T-helper 17 cell (primary cell): ENCODE measurements at places on chromosomes 2 and 18. TPM values are rescaled to one million over a fixed set of nuclear protein-coding genes. Genes with fewer than 3 reads are reported as not detected.
A peak's percentile ranks its signal among the peaks of the same experiment; 100 is the strongest.

GRCh38 chr2:199705538-199705937, 145.5 kb downstream of the FTCDNL1 start:
- DNase-seq = no peak
- peaks cover 4% of the 10 kb centered on the region for H3K27me3 ChIP-seq
- H3K27ac ChIP-seq = no peak overlapping the region
- peaks cover 3% of the 10 kb centered on the region for H3K36me3 ChIP-seq
- no peaks in the 10 kb centered on the region for H3K4me1 ChIP-seq

DNA sequence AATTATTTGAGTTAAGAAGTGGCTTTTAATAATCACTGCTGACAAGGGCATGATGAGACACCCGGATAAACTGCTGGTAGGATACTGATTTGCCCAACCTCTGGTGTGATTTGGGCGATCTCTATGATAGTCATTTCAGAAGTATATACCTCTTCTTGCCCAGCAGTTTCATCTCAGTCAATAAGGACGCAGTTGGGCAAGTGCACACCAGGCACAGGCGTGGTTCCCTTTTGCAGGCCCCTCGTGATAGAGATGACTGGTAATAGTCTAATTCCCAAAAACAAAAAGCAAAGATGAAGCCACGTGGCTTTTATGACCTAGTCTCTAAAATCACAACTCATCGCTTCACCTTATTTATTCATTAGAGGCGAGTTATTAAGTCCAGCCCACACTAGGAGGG, 246.4 kb downstream of the PRKCE start:
- H3K36me3 ChIP-seq = peaks cover 2% of the 10 kb centered on the region
- no peak overlapping the region for H3K27ac ChIP-seq
- no peak overlapping the region for H3K4me3 ChIP-seq
- no peak for DNase-seq
- peaks cover 7% of the 10 kb centered on the region for H3K4me1 ChIP-seq

DNA sequence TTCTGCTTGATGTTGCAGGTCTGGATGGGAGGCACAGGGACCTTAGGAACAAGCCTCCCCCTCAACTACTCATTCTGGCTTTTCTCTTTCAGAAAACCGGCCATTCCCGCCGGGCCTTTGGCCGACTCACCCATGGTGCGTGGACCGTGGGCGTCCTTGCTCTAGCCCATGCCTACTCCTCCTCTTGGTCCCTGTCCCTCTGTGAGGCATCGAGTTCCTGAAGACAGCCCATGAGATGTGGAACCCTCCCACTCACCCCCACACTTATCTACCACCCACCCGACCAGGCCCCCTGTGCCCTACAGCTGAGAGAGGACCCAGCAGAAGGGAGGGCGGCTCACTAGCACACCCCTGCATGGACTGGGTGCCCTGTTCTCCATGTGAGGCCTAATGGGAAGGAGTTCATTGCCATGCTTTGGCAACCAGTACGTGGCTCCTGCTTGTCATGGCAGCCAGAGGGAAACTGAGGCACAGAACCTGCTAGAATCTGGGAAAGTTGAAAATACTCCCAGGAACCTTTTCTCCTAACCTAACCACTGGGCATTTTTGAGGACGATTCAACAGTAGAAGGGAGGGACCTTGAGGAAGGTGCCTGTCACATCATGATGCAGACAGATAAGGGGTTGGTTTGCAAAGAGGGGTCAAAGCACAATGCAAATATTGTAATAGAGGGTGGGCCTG, 8.5 kb downstream of the SPEG start:
- no peak for DNase-seq
- peaks cover 5% of the 10 kb centered on the region for H3K27me3 ChIP-seq
- H3K27ac ChIP-seq = peak overlapping the region; percentile 60
- H3K36me3 ChIP-seq = no peaks in the 10 kb centered on the region

DNA sequence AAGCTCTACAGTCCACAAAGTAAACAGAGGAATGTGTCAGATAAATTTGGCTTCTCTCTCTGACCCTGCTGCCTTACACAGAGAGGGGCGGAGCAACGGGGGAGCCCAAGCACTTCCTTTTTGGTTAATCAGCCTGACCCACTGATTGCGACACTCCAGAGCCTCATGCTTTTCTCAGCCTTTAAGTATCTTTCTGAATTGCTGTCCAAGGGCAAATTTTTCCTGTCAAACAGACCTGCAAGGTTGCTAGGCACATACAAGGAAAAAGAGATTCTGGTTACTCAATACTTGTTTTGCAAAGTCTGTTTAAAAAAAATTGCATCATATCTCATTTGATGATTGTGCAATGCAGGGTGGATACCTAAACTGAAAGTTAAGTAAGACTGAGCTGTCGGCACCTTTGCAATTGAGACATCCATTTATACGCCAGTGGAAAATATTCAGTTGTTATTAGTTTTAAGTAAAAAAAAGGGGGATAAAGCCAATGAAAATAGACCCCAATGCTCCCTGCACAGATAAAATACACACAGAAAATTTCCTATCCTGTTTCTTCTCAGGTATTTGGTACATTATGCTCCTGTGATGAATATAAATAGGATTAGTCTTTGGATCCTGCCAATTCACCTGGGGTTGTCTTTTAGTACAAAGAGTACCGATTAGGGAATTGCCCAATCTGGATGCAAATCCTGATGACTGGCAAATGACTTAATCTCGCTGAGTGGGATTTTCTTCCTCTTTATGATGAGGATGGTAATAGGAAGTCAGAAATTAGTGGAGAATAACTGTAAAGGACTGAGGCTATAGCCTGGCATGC, 260.2 kb upstream of the TRIB2 start:
- peak overlapping the region; percentile 84 for H3K4me3 ChIP-seq
- DNase-seq = no peak
- H3K27ac ChIP-seq = peak overlapping the region; percentile 87

DNA sequence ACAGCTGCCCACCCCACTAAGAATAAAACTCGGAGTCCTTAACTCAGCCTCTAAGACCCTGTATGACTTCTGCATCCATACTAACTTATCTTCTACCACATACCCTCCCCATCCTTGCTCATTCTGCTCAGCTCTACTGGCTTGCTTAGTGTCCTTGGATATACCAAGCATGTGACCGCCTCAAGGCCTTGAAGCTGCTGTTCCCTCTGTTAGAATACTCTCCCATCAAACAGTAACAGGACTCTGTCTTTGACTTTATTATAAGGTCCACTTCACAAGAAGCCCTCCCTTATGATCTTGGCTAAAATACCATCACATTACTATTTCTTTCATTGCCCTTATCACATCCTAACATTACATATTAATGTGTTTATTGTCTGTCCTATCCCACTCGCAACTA, 117.3 kb downstream of the DYM start:
- no peaks in the 10 kb centered on the region for H3K27me3 ChIP-seq
- no peak for DNase-seq
- H3K4me1 ChIP-seq = peaks cover 19% of the 10 kb centered on the region
- no peak overlapping the region for H3K27ac ChIP-seq
- peaks cover 7% of the 10 kb centered on the region for H3K36me3 ChIP-seq
- no peak overlapping the region for H3K4me3 ChIP-seq

- peaks cover 5% of the 10 kb centered on the region for H3K27me3 ChIP-seq
- H3K27ac ChIP-seq = no peak within 1 kb of the TSS
- H3K4me1 ChIP-seq = no peaks in the 10 kb centered on the region
- H3K4me3 ChIP-seq = no peak within 1 kb of the TSS
- no peak for DNase-seq
- no peaks in the 10 kb centered on the region for H3K36me3 ChIP-seq
Measured at GRCh38 chr2:165239230-165239629, at the start of gene SCN2A. TSS of gene SCN2A (plus strand) at chr2:165239414. CDS start at chr2:165295824, 56,410 bp downstream.

DNA sequence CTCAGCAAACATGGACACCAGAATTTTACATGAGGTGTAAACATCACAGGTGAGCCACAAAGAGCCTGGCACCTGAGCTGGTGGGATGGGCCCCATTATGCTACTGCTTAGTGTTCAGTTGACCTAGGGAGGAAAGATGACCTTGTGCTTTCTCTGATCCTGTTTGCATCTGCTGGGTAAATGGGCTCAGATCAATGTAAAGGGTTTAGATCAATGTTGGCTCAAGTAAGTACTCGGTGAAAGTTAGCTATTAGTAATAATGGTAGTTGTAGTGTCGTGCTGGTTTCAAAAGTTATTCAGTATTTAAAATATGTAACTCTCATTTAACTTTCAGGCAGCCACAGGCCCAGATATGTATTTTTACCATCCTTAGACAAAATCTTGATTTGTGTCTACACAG, 19.8 kb downstream of the ABHD3 start:
- H3K4me3 ChIP-seq = no peak overlapping the region
- peaks cover 14% of the 10 kb centered on the region for H3K4me1 ChIP-seq
- peaks cover 4% of the 10 kb centered on the region for H3K36me3 ChIP-seq
- peak overlapping the region; percentile 89 for H3K27ac ChIP-seq

DNA sequence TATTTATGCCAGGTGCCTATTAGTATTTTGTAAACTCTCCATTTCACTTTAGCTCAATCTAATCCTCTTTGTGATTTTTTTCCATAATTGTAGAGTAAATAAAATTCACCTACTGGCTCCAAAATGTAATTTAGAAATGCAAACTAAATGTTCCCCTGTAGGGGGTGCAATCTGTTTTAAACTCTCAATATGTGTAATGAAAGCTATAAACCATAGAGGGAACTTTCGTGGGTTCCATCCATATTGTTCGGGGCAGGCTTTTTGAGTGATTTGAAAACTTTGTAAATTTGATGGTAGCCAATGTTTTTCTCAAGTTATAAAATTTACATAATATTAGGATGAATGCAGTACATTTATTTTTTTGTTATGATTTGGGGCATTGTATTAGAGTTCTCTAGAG, 49.4 kb downstream of the TSPYL6 start:
- H3K36me3 ChIP-seq = peaks cover 2% of the 10 kb centered on the region
- no peaks in the 10 kb centered on the region for H3K27me3 ChIP-seq
- no peak for DNase-seq
- peaks cover 12% of the 10 kb centered on the region for H3K4me1 ChIP-seq
- no peak overlapping the region for H3K4me3 ChIP-seq

DNA sequence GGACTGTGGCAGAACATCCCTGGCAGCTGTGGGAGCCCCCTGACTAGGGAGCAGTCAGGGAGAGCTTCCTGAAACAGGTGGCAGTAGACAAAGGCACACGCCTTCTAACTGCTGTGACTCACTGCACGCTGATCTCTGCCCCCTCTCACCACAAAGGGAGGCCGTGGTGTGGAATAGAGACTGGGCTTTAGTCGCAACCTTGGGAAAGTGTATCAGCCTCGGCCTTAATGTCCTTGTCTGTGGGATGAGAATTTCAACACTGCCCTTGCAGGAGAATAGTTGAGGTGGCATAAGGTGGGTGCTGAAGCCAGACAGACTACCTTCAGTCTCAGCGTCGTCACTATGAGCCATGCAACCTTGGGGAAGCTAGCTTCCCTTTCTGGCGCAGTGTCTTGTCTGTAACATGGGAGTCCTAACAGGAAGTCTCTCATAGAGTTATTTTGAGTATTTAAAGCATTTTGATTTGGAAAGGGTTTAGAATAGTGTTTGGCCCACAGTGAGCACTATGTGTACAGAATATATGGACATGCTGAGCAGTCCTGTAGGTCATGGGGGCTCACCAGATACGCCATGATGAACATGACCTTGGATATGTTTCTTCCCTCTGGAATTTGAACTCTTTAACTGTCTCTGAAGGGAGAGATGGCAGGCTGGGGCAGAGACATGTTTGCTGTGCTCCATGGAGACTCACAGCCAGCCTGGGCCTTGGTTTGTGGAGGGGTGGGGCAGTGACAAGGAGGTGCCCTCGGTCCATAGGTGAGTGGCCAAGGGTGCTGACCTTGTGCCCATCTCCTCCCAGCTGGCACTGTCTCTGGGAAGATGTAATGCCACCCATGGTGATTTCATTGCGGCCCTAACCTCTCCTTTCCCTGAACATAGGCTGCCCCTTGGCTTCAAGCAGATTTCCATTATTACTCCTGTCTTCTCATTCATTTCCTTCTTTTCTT, 29.5 kb upstream of the SMAD7 start:
- peaks cover 8% of the 10 kb centered on the region for H3K4me1 ChIP-seq
- no peak for DNase-seq
- no peaks in the 10 kb centered on the region for H3K36me3 ChIP-seq
- H3K27me3 ChIP-seq = peaks cover 12% of the 10 kb centered on the region
- H3K27ac ChIP-seq = no peak overlapping the region
- H3K4me3 ChIP-seq = no peak overlapping the region

DNA sequence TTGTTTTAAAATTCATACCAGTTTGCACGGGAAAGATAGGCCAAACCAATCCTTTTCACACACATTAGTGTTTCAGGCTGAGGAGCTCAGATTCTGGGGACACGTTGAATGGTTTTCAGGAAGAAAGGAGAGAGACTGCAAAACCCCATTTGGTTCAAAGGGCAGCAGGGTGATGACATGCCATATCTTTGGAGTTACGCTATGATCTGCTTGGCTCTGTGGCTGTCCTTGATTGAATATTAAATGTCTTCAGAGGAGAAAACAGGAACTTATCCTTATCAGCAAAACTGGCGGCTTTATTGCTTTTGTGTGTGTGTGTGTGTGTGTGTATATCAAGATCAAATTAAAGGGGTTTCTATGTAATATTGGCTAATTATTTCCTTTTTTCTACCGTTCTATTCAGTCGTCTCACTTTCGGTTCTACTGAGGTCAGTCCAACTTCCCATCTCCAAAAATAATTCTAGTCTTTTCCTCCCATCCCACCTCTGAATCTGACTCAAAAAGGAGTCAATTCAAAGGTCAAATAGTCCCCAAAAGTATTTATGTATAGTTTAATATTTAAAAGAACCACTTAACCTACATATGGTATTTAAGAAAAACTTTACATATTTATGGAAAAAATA, 292.9 kb upstream of the CCDC68 start:
- H3K27ac ChIP-seq = no peak overlapping the region
- H3K4me3 ChIP-seq = no peak overlapping the region
- no peaks in the 10 kb centered on the region for H3K27me3 ChIP-seq
- H3K4me1 ChIP-seq = no peaks in the 10 kb centered on the region

DNA sequence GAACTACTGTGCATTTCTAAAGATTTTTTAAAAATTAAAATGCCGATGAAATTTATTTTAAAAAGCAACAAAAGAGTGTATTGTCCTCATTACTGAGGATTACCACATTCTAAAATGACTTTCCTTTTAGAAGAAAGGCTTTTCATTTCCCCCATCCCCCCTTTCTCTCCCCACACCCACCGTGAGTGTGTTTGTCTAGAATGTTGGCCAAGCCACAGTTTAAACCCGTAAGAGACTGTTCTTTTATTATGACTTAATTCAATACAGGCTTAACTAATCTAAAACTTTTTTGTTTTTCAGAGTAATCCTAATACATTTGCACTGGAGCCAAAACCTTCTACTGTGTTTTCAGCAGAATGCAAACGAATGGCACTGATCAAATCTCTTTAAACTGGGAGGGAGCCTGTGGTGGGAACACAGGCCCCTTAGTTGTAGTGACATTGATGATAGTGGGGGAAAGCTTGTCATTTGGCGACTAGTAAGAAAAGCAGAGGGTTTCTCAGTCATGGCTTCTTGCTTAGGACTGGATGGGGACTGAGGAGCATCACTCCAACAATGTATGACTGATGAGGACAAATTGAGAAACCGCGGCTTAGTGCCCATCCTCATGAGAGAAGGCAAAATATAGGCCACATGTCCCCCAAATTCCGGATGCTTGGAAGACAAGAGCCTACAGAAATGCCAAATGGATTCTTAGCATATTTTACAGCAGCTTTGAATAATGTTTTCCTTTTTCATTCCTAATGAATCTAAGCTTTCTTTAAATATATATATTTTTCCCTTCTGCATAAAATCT, 154.0 kb upstream of the SMIM21 start:
- no peak overlapping the region for H3K27ac ChIP-seq
- H3K4me1 ChIP-seq = no peaks in the 10 kb centered on the region
- no peak for DNase-seq
- H3K4me3 ChIP-seq = no peak overlapping the region
- H3K27me3 ChIP-seq = peaks cover 27% of the 10 kb centered on the region

The PLEKHH2 gene
- not detected for total RNA-seq

The PID1 gene
- total RNA-seq = 0.60 TPM

The HOXD13 gene
- total RNA-seq = not detected

The MAP3K19 gene
- not detected for total RNA-seq

The CMPK2 gene
- total RNA-seq = 5.9 TPM

The UGT1A8 gene
- not detected for total RNA-seq

The C2orf66 gene
- 0.18 TPM for total RNA-seq

The COLEC12 gene
- total RNA-seq = not detected
